ENCODE measurements at places on chromosomes 11 and 22. TPM values are rescaled to one million over a fixed set of nuclear protein-coding genes. Genes with fewer than 3 reads are reported as not detected.

DNA sequence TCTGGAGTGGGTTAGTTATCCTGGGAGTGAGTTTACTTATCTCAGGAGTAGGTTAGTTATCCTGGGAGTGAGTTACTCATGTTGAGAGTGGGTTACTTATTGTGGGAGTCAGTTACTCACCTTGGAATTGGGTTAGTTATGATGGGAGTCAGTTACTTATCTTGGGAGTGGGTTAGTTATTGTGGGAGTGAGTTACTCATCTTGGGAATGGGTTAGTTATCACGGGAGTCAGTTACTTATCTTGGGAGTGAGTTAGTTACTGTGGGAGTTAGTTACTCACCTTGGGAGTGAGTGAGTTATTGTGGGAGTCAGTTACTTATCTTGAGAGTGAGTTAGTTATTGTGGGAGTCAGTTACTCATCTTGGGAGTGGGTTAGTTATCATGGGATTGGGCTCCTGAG lies 49.6 kb upstream of the B3GAT1 start:
- no peak for DNase-seq

RRP7A gene
- total RNA-seq: 32.4 TPM

SCGB1A1 gene
- not detected for total RNA-seq

DNA sequence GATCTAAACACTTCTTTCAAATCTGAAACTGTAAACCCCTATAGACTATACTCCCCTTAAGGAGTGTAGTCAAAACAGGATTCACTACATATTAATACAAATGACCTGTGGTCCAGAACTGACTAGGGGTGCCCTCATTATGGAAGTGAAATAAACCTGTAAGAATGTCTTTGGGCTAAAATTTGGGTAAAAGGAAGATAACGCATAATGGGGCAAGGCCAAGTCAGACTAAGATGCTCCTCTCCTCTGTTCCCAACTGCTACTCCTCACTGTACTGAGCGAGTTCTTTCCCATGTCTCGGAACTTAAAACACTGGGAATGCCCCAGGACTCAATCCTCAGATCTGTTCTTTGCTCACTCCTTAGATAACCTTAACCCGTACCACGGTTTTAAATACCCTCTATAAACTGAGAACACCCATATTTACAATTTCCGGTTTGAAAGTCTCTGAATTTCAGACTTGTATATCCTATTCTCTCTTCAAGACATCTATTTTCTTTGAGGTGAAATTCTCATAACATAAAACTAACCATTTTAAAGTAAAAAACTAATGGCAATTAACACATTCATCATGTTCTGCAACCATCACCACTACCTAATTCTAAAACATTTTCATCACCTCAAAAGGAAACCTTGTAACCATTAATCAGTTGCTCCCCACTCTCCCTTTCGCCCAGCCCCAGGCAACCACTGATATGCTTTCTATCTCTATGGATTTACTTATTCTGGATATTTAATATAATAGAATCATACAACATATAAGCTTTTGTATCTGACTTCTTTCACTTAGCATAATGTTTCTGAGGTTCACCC lies 4.0 kb downstream of the THAP12 start:
- DNase-seq: no peak

ASCL2 gene
- 1.7 TPM for total RNA-seq

ANO5 gene
- total RNA-seq: 9.8 TPM

OR8G5 gene
- total RNA-seq: not detected

DNA sequence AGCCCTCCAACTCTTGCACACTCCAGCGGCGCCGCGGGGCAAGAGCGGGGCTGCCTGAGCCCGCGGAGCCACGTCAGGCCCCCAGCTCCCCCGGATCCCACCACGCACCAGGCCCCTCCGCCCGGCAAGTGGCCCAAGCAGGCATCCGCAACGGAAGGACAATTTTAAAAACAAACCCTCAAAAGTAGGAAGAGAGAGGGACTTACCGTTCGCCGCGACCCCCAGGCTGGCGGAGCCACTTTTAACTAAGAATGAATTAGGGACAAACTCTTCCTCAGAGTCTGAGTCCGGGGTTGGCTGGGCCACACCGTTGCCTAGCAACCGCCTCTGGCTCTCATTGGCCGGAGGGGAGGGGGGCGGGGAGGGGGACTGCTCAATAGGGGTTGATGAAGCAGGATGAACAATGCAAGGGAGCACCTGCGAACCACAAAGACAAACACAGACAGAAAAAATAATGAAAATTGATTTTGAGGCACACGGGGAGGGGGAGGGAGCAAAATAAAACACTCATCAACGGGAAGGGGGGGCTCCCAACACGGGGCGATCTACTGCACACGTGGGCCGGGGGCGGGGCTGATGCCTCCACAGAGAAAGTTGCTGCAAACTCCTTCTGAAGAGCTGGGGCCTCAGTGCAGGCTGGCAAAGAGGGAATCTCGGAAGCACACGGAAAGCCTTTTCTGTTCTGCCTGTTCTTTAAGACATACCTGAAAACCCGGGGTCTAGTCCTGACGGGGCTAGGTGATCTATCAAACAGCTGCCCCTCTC lies 387.5 kb upstream of the NARS2 start:
- peak; percentile 17 for DNase-seq

- DNase-seq: peak; percentile 17
Measured at GRCh38 chr11:9972989-9973388, 309.1 kb downstream of the SWAP70 start.

GTF2H1 gene
- total RNA-seq: 94.6 TPM

GRCh38 chr11:115506954-115507675 lies 2.9 kb upstream of the CADM1 start:
- DNase-seq: no peak

RAC2 gene
- total RNA-seq: 0.64 TPM

DNA sequence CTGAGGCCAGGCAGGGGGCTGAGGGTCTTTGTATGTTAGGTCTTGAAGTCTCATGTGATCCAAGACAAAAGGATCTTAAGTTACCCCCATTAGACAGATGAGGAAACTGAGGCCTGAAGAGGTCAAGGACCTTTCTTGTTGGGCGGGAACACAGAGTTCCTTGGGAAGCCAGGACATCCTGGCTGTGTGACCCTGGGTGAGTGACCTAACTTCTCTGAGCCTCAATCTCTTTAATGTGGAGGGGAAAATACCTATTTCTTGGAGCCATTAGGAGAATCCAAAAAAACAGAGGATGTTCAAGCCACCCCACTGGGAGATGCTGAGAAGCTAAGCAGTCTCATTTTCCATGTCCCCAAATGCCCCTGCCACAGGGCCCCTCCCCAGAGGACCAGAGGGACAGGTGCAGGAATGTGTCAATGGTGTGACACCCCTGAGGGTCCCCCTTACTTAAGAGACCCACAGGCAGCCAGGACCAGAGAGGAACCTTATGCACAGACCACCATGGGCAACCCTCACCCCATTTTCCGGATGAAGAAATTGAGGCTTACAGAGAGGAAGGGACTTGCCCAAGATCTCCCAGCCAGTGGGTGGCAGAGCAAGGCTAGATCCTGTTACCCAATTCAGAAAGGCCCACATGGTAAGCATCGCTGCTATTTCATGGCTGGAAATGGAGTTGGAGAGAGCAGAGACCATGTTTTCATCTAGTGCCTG lies 8.0 kb downstream of the RAC2 start:
- no peak for DNase-seq

ALKBH8 gene
- 12.2 TPM for total RNA-seq

DNA sequence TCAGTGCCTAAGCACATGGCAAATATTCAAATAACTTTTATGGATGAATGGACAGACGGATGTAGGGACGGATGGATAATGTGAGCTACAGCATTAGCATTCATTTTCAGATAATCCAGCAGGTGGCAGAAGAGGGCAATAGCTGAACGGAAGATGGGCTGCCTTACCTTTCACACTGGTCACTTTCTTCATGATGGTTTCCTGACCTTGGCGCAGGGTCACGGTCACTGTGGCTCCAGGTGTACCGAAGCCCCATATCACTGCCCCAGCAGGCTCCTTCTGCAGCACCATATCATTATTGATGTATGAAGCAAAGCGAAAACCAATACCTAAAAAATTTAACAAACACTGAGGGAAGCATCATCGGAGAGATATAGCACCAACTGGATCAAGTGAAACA lies 4.3 kb downstream of the SIAE start:
- DNase-seq: peak; percentile 68
